ENCODE measurements at places on chromosomes 16 and 17.

GRCh38 chr17:35254107-35254773 lies 11.4 kb downstream of the SLFN5 start:
- peak; percentile 95 for DNase-seq

- no peak for DNase-seq
Observed at GRCh38 chr16:67673712-67674580, 7.3 kb downstream of the C16orf86 start.

DNA sequence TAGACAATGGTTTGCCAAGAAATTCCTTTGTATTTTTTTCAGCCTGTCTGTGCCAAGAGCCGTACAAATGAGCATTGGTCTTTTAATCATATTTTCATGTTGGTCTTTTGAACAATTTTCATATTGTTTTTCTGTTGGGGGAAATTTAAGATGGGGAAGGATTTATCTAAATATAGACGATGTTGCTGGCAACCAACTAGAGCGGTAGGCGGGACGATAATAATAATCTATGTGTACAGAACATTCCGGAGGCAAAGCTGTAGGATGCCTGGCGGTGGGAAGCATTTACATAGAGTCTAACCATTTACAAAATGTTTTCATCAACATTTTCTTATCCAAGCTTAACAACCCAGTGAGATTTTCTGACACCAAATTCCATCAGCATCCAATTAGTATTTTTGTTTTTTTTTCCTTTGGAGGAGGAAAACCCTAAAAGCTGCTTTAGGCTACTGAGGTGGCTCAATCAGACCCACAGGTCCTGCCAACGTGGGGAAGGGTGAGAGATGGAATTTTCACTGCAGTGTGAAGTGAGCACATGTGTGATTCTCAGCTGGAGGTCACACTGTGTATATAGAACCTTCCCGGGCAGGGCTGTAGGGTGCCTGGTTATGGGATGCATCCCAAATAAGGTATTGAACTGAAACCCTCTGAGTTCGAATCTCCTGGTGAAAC lies 11.7 kb upstream of the SEC14L1 start:
- no peak for DNase-seq

- DNase-seq = no peak
Observed at GRCh38 chr16:54006693-54007092, 279.9 kb downstream of the IRX3 start.

- DNase-seq = no peak
Observed at GRCh38 chr17:50219939-50220465, 18.6 kb upstream of the COL1A1 start.

Data from HS-5 (cell line).